ENCODE measurements at places on chromosomes 4 and X.

- DNase-seq, result no peak
Measured at GRCh38 chrX:103153661-103154060, 60.7 kb upstream of the NXF3 start.

DNA sequence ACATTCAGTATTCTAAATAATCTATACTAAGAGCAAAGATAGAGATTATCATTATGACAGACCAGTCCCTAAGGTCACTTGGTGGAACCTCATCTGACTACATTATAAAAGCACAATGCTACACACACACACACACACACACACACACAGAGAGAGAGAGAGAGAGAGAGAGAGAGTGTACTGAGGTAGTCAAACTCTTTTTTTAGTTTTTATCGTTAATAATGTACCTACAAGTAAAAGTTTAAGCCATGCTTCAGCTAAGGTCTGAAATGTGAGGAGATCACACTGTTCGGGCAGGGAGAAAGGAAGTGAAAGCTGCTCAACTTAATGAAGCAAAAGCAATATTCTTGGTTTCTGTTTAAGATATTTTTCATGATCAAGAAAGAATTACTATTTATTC, 75.8 kb upstream of the CCDC160 start:
- no peak for DNase-seq

GRCh38 chr4:183638436-183638835, 20.5 kb downstream of the RWDD4 start:
- no peak for DNase-seq

DNA sequence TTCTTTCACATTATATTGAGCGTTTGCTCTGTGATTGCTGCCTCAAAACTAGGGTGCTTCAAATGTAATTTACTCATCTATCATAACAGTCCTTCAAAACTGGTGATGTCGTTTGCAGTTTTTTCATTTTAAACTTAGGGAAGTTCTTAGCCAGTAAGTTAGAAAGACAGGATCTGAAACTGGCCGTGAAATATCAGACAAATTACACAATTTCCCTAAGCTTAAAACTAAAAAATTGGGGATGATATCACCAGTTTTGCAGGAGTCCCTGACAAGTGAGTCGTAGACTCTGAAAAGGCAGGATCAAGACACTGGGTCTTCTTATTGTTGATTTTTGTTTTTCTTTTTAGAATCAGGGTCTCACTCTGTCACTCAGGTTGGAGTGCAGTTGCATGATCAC, 44.8 kb downstream of the MOB1B start:
- DNase-seq, result no peak

- no peak for DNase-seq
Measured at GRCh38 chrX:110284159-110284558, 33.7 kb downstream of the AMMECR1 start.

DNA sequence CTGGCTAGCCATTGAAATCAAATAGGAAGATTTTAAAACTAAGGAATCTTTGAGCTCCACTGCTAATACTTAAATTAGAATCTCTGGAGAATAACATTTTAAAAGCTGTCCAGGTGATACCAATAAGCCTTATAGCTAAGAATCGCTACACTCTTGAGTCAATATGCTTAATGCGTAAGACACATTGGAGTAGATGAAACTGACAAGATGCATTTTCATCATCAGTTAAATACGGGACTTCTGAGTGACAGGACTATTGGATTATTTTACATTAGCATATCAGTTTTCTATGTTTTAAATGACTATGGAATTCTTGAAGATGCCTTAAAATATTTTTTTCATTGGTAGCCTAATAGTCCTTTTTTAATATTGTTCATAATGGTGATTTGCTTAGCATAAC, 80.2 kb downstream of the ATOH1 start:
- no peak for DNase-seq

- DNase-seq, result no peak
Measured at GRCh38 chr4:108834166-108834834, 71.4 kb upstream of the ETNPPL start.

GRCh38 chr4:99436462-99436861, 1.3 kb upstream of the ADH7 start:
- DNase-seq, result no peak

DNA sequence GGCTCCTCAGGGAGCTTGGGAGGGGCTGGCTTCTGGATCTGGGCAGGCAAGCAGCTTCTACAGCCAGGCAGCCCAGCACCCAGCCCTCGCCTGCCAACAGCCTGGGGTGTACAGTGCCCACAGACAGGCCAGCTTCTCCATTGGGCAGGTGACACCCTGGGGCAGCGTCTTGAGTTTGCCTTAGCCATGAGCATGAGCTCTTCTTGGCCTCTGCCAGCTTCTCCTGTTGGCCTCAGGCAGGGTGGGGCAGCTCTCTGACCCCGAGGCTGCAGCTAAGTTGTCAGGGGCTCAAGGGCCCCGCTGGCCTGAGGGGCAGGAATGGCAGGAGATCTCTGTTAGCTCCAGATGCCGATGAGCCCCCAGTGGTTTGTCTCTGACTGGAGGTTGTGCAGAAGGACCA, 7.8 kb upstream of the CNGA2 start:
- no peak for DNase-seq

GRCh38 chrX:97498093-97498492, 614.4 kb downstream of the RPA4 start:
- no peak for DNase-seq

- no peak for DNase-seq
Measured at GRCh38 chr4:81085291-81085690, 54.8 kb downstream of the BMP3 start.

- DNase-seq, result no peak
Measured at GRCh38 chr4:134702374-134702773, 500.8 kb upstream of the PABPC4L start.

DNA sequence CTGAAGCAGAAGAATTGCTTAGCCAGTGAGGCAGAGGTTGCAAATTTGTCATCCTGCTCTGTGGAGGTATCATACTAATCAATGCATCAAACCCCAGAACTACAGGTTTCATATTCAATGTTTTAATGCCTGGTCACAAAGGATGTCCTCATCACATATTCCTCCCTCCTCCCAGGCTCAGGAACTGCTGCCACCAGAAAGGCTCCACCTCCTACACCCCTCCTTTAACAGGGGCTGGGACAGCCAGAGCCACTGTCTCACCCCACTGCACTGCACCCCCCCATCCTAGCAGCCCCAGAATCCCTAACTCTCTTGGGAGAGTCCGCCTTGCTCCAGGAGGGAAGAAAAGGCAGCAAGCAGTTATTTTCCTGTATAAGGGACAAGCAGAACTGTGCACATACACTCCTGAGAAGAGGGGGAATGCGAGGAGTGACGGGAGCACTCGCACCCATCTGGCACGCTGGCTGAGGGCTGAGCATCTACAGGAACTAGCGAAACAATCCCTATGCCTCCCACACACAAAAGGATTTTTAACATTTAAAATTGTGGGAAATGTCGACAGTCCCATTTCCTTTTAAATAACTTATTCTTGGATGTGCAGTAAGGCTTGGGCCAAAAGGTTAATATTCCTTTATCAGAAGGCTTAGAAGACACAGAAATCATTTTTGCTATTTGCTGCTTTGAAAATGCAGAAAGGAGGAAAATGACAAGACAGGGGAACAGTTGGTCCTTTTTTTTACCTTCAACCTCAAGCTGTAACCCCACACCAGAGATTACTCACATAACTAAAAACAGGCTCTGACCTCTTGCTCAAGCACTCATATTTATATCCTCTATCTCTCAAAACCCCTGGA, 27.8 kb downstream of the CD99L2 start:
- DNase-seq, result no peak

DNA sequence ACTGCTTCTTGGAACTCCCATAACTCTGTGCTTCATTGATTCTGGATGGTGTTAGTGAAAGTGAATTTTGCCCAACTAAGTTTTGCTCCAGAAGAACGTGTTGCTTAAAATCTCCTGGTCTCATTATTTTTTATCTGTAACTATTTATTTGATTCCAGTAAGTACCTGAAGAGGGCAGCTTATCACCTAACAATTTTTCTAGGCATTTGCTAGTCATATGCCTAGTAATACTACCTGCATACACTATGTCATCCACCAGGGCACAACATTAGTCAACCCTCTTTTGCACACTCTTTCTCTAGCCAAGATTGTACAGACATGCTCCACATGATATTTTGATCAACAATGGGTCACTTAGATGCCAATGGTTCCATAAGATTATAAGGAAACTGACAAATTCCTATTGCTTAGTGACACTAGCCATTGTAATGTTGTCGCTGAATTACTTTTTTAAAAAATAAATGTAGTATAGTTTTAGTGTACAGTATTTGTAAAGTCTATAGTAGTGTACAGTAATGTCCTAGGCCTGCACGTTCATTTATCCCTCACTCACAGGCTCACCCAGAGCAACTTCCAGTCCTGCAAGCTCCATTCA, 499.9 kb upstream of the AADAT start:
- DNase-seq, result no peak

DNA sequence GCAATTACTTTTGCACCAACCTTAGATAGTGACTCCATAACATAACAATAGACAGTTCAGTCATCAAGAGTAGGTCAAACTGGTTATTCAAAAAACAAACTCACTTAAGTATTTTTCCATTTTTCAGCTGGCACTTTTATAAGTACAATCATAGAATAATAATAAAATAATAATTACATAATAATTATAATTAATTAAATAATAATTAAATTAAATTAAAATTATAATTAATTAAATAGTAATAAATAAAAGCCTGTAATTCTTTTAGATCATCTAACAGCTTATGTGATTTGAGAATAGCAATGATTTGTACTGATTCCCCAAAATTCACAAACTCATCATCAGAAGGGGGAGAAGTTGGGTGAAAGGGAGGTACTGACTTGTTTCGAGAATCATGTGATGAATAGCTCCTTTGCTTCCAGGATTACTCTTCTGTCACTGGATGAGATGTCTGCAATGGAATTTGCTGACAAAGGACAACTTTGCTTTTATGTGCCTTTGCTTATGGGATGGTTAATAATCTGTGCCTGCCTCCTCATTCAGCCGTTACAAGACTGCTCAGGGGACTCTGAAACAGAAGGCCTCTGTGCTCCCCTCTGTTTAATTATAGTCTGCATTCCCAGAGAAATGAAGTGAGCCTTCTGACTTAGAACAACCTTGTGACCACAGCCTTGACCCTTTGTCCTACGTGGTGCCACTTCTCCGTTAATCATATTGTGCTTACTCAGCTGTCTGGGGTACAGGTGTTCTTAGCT, 104.8 kb upstream of the ENPEP start:
- DNase-seq, result peak; percentile 41

- no peak for DNase-seq
Measured at GRCh38 chr4:153705743-153706468, 21.8 kb downstream of the TLR2 start.

DNA sequence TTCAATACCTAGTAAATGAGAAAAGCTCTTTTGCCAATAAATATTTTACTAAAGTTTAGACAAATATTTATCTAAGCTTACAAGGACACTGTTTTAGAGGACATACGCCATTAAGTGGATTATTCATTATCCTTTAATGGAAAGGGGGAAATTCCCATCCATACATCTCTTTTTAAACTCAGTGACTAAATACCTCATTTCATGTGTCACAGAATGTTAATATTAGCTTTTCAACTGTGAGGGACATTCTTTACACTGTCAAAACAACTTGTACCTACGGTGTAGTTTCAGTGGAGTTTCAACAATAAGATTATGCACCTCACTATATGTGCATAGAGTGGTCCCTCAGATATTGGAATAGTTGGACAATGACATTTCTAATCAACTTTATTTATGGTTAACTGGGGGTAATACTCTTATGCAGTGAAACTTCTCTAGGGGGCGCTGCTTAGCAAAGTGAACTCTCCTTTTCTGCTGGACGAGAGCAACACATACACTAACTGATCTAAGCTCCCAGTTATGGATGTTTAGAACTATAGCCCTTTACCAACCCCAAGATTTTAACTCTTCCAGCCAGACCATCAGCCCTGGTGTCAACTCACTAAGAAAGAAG, 9.7 kb downstream of the HS6ST2 start:
- DNase-seq, result no peak

DNA sequence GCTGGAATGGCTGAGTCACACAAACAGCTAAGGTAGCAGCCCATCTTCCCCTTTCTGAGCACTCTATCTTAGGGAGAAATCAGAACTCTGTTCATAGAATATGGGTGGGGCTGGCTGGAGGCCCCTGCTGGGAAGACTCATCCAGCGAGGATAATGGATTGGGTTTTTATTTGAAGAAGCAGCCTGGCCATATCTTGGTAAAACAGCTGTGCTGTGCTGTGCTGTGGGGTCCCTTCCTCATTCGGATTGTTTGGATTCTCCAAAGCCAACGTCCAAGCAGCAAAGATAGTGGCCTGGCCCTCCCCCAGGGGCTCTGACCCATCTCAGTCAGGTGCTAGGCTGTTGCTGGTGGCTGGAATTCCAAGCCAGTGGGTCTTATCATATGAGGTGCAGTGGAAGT, 63.8 kb downstream of the ZNF718 start:
- no peak for DNase-seq

GRCh38 chr4:188428935-188429334, 289.7 kb downstream of the TRIML1 start:
- no peak for DNase-seq

DNA sequence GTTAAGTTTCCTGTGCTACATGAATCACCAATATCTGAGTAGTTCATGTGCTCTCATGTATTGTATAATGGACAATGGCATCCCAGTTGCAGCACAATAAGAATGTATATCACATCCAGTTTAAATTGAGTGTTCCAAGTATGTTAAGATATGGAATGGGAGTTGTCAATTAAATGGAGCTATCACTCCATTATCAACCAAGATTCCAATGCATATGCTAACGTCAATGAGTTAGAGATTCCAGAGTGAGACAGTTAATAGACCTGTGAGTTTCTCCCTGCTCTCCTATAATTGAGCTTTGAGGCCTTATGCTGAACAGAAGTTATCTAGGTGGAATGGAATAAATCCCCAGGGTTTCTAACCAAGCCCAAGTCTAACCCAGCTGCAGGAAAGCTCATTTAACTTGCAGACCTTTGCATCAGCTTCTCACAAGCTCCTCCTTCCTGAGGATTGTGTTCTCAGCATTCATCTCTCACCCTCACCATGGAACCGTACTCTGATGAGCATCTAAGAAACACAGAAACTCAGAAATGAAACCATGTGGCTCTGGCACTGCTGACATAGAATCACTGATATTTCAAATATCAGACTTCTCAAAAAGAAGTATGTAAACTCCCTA, 84.8 kb downstream of the TIGD2 start:
- no peak for DNase-seq

DNA sequence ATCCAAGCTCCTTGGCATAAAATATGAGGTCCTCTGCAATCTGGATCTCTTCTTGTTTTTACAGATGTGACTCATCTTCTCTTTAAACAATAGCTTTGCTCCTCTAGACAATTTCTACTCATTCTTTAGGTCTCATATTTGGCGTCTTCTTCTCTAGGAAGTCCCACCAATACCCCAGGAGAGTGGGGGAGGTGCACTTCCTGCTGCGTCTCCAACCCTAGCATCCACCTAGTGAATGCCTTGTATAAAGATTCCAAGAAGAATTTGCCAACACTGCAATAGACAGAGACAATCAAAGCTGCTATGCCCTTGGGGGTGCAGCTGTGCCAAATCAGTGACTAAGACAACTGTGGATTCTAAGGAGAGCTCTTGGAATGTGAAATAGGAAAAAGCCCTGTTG, 45.7 kb upstream of the SLC10A7 start:
- DNase-seq, result no peak

GRCh38 chrX:73447311-73447794, 500 bp downstream of the CDX4 start:
- no peak for DNase-seq

- DNase-seq, result no peak
Measured at GRCh38 chr4:162878096-162878495, 288.6 kb downstream of the NAF1 start.

- DNase-seq, result no peak
Measured at GRCh38 chr4:94395562-94395961, 52.9 kb upstream of the HPGDS start.

- no peak for DNase-seq
Measured at GRCh38 chr4:181536811-181537434, 706.3 kb upstream of the TENM3 start.
